NCI-H748 treated with DMSO at 0.1 percent for 48 hours (cell line): ENCODE measurements at places on chromosomes 7 and 10.

DNA sequence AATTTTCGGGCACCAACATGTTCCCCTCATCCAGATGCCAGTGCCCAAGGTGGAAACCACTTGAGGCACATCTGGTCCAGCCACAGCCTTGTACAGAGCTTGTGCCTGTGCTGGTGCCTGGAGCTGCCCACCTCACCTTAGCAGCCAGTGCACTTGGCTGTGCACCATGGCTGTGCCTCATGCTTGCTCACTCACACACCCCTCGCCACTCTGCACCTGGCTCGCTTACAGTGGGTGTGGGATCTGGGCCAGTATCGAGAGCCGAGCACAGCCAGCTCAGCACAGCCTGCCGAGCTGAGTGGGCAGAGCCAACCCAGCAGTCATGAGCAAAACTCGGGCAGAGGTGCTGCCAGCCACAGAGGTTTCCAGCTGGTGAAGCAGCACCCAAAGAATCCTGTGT, 139.9 kb upstream of the NUPR2 start:
- no peak for DNase-seq

DNA sequence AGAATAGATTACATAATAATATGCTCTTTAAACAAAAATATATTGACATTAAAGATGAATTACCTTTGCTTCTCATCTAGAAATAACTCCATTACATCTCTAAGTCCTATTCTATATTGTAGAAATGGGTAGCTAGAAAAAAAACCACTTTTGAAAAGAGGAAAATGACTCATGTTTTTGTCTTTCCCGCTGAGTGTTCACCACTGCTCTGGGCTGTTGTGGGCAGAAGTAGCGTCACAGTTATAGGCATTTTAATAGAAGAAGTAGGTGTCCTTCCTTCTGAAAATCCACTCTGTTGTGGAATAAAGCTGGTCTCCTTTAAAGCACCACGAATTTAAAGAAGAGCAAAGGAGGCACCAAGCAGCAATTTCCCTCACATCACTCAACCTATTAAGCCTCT, 117.6 kb upstream of the NFE2L3 start:
- DNase-seq, result no peak

DNA sequence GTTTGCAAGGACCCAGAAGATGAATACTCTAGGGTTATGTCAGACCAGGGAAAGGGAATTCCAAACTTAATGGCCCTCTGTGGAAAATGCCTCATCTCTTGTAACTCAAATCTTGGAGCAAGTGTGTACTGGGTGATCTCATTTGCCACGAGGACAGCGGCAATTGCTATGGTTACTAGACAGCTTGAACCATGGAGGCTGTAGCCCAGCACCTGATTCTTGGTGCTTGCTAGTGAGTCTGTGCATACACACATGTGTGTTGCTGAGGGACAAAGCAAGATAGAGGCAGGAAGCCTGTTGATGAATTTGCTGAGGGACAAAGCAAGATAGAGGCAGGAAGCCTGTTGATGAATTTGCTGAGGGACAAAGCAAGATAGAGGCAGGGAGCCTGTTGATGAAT, 58.6 kb upstream of the FEZF1 start:
- DNase-seq, result no peak

GRCh38 chr10:127982601-127983000, 75.7 kb downstream of the PTPRE start:
- no peak for DNase-seq

GRCh38 chr10:23613900-23614299, 175.0 kb downstream of the OTUD1 start:
- DNase-seq, result no peak

- no peak for DNase-seq
These were observed 41.0 kb upstream of the ZMIZ2 start for GRCh38 chr7:44707558-44708230.

GRCh38 chr7:128017862-128018845, 13.1 kb downstream of the LRRC4 start:
- DNase-seq, result peak; percentile 61

GRCh38 chr10:77927402-77928246, 1.1 kb upstream of the DLG5 start:
- no peak for DNase-seq

DNA sequence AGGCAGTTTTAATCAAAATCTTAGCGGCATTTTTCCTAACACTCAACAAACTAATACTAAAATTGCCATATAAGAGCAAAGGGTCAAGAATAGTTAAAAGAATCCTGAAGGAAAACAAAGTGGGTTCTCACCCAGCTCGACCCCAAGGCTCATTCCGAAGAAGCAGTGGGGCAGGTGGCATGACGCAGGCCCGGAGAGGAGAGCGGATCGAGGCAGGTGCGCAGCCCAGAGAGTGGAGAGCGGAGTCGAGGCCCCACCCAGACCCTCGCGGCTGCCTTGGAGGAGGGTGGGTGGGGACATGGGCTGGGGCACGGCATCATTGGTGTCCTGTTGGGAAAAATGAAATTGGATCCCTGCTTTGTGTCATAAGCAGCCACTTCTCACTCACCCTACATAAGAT, 109.8 kb downstream of the INPP5A start:
- peak; percentile 17 for DNase-seq

GRCh38 chr10:58554316-58554715, 41.6 kb downstream of the BICC1 start:
- DNase-seq, result no peak

DNA sequence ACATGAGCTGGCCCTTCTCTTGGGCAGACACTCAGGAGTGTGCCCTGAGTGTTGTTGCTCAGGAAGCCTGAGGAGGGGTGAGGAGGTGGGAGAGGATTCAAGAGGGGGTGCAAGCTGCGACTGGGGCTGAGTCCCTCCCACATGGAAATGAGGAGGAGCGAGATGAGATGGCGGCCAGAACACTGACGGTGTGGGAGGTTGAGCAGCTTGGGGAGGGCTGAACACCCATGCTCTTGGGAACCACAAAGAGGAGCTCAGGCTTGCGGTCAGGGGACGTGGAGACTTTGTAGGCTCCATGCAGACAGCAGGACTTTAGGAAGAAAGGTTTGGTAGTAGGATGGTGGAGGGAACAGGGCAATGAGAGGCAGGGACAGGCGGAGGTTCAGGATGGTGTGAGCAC, 163.2 kb upstream of the SHH start:
- no peak for DNase-seq

DNA sequence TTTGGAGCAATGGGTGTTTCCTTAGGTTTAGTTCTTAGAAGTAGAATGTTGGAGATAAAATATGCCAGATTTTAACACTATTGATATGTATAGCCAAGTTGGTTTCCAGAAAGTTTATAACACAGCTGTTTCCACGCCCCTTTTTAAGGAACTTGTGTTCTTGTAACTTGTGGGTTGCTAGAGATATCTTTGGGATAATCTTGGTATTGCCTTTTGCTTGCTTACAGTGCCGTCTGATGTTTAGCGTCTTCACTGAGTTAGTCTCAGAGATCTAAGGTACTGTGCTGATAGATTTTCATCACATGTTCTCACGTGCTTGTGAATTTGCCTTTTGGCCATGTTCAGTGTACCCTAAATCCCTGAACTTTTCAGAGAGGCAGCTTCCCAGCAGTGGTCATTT, 12.4 kb downstream of the TMEM248 start:
- no peak for DNase-seq

- no peak for DNase-seq
These were observed 110.4 kb downstream of the CUX1 start for GRCh38 chr7:101927802-101928201.

DNA sequence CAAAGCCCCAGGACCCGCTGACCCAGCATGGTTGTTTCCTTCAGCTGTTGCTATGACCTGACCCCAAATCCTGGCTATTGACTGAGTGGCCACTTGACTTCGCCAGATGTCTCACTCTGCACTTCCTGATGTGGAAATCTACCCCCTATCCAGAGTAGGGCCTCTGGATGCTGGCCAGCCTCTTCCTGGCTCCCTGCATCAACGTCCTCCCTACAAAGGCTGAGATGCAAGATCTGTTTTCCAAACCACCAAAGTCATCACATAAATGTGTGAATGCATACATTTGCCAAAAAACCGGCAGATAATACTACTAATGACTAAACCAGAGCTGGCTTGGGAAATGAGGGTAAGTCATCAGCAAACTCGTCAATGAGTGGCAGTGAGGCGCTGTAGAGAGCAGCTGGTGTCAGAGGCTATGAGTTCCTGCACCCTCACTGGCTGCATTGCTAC, 70.4 kb downstream of the PYROXD2 start:
- DNase-seq, result no peak

- no peak for DNase-seq
These were observed 86.4 kb upstream of the KIF5B start for GRCh38 chr10:32142646-32143045.

GRCh38 chr10:120926611-120927010, 75.4 kb downstream of the WDR11 start:
- DNase-seq, result no peak

DNA sequence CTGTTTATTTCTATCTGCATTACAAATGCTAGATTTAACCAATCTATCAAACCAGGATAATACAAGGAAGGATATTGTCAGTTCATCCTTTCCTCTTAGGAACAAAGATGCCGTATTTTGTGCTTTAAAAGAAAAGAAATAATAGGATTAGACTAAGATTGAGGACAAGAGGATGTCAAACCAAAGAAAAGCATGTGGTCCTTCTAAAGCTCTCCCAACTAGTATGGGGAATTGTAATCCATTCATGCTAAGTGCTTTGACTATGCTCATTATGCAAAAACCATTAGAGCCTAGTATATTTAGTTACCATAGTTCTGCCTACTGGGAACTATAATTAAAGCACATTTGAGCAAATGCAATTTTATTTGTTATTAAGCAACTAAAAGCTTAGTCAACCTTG, 280.2 kb downstream of the GRM8 start:
- no peak for DNase-seq

DNA sequence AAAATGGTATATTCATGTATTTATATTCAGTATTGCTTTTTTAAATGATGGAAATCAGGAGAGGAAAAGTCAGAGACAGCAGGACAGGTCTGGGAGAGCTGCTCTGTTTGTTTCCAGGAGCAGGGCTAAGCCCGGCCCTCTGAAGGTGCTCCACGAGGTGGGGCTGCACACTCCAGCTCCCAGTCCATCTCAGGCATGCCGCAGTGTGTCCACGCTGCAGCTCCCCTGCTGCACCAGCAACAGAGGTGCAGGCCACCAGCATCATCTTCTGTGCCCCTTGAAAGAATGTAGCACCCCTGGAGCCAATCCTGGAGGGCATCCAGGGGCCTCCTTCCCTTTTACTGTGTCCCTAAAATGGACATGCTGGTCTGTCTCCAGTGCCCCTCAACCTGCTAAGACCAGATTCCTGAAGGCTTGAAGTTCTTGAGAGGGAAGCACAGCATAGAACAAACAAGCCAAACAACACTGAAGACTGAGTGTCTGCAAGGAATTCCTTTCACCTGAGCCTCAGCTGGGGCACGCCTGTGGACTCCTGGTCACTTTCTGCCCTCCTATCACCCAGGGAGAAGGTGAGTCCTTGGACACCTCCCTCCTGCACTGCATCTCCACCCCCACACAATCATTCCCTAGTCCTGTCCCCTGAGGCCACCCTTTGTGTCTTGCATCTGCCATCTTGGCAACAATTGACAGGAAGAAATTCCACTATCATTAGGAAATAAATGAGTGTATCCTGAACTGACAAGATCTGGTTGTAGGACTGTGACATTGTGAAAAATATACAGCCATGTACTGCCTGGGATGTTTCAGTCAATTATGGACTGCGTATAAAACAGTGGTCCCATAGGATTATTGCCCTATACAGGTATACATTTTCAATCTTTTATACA, 100.5 kb downstream of the CXCL12 start:
- DNase-seq, result no peak

DNA sequence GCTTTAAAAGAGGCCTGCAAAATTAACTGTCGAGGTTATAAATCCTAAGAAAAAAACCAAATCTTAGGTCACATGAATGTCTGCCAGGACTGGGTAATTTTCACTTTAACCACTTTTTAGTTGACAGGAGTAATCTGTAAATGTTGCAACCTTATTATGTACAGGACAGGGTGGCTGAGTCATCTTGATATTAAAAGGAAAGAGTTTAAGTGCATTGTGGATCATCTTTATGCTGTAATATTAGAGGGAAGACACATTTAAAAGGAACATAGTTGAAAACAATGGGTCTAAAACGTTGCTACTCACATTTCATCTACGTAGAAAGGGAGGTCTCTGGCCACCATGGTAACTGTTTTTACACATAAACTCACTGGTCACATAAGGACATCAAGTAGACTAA, 115.5 kb downstream of the LSMEM1 start:
- no peak for DNase-seq

DNA sequence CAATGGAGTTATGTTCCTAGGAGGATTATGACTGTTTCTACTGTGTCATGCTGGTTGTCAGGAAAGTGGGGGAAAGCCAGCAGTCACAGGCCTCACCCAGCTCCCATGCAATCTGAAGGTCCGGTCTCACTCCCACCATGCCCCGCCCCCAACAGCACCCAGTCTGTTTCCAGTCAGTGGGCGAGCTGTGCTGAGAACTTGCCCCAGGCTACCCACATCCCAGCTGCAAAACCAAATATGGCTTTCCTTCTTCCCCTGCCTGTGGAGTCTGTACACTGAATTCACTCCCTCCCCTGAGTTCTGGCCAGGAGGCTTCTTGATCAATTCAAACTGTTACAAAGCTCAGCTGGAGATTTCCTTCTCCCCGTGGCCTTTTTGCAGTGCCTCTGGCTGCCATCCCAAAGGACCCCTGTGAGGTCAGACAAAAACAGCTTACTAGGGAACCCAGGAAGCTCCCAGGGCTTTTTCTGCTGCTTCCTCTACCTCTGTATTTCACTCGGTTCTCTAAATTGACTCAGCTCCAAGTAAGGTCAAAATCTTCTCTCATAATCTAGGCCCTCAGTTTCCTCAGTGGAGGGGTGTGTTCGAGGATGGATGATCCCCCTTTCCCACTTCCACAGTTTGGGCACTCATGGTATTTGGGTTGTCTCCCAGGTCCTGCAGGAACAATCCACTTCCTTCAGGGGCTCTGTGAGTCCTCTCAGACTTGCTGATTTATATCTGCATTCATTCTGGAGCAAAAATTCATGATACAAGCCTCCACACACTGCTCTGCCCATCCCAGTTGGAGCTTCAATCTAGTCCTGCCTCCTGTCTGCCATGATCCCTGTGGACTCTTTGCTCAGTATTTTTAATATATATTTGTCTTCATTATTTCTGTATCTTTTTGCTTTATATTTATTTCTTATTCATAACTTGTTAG, 205.5 kb downstream of the SEMA3D start:
- no peak for DNase-seq
